ENCODE measurements at places on chromosomes 11 and 22. TPM values are rescaled to one million over a fixed set of nuclear protein-coding genes. Genes with fewer than 3 reads are reported as not detected.

GRCh38 chr22:32733196-32733768, 68.2 kb upstream of the TIMP3 start:
- no peak for DNase-seq

The SHANK3 gene
- total RNA-seq, result 18.4 TPM

The OR4A16 gene
- not detected for total RNA-seq

GRCh38 chr22:29309332-29310064, 3.0 kb downstream of the GAS2L1 start:
- no peak for DNase-seq

The CDCA5 gene
- not detected for total RNA-seq

DNA sequence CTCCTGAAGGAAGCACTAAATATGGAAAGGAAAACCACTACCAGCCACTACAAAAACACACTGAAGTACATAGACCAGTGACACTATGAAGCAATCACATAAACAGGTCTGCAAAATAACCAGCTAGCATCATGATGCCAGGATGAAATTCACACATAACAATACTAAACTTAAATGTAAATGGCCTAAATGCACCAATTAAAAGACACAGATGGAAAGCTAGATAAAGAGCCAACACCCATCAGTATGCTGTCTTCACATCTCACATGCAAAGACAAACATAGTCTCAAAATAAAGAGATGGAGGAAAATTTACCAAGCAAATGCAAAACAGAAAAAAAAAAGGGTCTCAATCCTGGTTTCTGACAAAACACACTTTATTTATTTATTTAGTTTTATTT, 171.7 kb downstream of the TTC28 start:
- no peak for DNase-seq

GRCh38 chr11:104620991-104621390, 277.3 kb downstream of the CASP12 start:
- no peak for DNase-seq

DNA sequence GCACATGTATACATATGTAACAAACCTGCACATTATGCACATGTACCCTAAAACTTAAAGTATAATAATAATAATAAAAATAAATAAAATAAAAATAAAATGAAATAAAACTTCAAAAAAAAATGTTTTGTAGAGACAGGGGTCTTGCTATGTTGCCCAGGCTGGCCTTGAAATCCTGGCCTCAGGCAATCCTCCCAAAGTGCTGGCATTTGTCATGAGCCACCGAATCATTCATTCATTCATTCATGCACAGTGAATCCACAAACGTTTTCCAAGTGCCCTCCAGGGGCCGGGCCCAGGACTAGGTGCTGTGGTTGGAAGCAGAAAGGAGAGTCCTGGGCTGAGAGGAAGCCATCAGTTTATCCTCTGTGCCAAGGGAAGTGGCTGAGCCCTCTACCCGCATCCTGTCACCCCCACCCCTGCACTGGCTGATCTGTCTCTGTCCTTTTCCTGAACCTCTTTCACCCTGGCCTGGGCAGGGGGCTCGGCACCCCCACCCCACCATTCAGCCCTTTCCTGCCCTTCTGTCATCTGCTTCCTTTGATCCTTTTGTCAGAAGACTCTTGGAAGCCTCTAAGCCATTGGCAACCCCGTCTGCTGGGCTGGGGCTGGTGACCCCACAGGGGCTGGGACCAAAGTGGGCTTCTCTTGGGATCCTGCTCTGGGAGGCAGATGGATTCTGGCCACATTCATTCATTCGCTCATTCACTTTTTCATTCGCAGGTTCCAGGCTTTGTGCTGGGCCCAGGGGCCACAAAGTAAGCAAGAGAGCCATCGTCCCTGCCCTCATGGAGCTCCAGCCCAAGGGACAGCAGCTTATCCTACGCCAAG, 84.3 kb downstream of the IGLL1 start:
- DNase-seq, result no peak

- DNase-seq, result no peak
Measured at GRCh38 chr22:37525073-37525745, 6.0 kb upstream of the CARD10 start.

- DNase-seq, result no peak
Measured at GRCh38 chr11:1870721-1871466, 18.0 kb downstream of the LSP1 start.

DNA sequence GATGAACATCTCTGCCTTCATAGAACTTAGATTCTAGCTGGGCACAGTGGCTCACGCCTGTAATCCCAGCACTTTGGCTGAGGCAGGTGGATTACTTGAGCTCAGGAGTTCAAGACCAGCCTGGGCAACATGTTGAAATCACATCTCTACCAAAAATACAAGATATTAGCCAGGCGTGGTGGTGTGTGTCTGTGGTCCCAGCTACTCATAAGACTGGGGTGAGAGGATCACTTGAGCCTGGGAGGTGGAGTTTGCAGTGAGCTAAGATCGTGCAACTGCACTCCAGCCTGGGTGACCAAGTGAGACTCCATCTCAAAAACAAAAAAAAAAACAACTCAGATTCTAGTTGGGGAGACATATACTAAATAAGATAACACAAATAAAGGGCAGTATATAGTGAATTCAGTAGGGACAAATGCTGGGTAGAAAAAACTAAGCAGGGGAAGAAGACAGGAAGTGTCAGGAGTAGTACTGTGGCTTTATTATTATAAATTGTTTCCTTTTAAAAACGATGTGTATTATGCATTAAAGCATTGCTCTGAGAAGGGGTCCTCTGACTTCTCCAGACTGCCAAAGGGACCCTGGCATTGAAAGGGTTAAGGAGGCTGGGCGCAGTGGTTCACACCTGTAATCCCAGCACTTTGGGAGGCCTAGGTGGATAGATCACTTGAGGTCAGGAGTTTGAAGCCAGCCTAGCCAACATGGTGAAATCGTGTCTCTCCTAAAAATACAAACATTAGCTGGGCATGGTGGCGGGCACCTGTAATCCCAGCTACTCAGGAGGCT, 46.7 kb downstream of the PACS1 start:
- no peak for DNase-seq

The TYMP gene
- total RNA-seq, result 4.4 TPM

DNA sequence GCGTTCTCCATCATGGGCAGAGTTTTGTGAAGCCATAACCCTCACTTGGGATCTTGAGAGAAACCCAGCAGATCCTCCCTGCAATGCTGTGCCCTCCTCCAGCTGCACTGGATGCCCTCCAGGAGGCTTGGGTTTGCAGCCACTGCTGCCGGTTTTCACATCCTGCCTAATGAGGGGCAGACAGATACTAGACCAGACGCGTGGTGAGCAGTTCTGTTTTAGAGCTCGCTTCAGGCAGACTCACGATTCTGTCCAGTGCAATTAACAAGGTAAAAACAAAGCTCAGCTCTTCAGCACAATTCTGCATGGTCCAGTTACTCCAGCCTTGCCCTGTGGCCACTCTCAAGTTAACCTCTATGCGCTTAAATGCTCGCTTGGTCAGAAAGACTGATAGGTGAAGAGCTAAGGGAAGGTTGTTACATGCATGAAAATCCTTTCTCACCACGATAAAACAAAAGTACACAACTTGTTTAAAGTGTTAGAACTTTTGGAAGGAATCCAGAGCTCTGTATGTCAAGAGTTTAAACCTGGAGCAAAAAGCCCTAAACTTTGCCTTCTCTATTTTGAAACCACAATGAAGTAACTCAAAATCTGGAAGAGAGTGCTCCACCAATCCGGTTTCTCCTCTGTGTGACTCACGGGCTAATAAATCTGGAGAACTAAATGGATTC, 292.3 kb upstream of the FAT3 start:
- DNase-seq, result no peak

DNA sequence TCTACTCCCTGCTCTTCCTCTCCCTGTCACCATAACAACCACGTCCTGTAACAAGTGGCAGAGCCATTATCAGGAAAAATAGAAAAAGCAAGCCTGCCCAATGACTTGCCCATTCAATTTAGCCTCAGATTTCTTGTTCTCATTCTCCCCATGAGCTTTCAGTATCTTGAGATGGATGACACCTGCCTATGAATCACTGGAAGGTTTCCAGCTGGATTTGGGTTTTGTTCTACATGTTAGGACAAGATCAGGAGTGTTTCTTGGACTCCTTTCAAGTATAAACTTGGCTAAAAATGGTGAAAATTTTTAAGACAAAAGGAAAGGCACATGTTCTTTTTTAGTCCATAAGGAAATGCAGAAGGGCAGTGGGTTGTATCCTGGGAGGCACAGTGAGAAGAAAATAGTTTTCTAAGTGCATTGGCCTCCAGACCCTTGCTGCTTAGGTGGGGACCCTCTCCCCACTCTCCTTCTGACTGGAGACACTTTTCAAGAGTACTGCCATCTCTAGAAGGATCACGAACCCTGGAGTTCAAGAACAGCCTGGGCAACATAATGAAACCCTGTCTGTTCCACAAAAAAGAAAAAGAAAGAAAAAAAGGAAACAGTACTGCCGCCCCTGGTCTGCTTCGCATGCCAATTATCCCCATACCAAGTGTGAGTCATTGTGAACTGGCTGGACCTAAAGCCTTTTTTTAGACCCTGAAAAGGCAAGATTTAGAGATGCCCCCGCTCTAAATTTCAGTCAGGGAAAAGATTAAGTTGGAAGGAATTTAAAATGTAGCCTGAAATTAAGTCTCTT, 51.0 kb downstream of the MTNR1B start:
- DNase-seq, result peak; percentile 64
